ENCODE measurements at places on chromosomes 13 and 19.

DNA sequence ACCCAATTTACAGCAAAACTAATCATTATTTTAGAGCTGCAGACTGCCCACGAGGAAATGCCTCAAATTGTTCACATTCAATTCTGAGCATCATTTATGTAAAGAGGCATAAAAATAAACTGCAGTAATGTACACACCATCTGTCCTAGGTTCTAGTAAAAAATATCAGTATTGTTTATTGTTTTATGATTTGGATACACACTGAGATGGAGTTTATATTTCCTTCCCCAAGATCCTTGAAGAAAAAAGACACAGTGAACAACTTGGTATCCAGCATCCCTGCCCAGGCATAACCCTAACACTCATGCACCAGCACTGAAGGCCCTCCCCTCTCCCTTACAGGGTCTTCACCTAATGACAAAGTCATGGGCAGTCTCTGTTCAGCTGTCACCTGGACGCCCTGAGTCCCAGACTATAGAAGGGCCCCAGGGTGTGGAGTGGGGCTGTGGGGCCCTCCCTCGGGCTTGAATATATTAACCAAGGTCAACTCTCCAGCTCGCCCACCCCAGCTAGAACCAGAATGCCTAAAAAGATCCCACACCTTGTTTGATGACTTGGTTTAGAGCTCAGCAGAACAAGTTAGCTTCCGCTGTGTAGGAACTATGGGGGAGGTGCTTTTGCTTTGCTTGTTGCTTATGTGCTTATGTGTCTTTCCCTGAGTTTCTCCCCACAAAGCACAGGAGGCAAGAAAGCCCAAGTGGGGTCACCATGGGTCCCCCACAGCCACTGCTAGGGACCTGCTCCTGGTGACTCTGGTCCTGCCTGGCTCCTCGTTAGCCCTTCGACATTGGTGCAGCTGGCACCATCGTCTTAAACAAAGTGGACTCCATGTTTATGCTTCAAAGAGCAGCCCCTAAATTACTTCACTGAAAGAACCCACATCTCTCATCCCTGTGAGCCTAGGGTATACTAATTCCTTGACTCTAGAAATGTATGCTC lies 111.1 kb downstream of the COL4A1 start:
- DNase-seq: no peak

DNA sequence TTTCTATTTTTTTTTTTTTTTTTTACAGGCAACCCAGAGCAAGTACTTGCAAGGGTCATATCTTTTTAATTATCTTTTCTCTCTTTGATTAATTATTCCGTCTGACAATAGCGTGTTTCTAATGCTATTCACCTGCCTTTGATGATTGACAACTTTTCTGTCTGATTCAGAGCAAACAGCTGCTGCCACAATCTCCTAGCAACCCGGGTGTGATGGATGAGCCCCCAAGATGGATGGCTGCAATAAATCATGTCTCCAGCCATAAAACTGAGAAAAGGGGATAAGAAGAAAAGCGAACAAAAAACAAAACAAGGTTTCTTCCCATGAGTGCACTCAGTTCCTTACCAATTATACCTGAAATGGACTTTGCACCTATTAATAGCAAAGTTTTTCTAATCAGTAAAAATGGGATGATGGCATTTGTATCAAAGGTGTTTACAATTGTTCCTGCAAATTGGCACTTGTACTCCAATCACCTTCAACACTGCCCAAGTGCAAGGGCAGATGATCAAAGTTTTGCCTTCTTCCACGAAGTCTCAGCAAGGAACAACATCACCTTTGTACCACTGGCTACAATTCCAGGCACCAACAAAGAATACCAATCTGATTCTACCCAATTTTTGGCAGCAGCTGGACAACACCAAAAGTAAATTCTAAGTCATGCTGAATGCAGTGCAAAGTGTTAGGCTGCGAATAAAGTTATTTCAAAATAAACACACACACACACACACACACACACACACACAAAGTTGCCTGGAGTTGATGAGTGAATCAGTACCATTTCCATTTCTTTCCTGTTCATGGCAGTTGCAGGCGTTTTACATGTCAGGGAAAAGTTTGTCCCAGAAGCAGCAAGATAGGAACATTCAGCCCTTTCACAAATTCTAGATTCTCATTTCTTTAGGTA lies 12.0 kb downstream of the TSHZ3 start:
- DNase-seq: no peak

GRCh38 chr19:5222821-5223321 lies 117.7 kb downstream of the PTPRS start:
- DNase-seq: no peak

- no peak for DNase-seq
Measured at GRCh38 chr13:23504180-23504579, 66.0 kb upstream of the TNFRSF19 start.

GRCh38 chr13:53351021-53351420 lies 322.4 kb downstream of the OLFM4 start:
- no peak for DNase-seq

DNA sequence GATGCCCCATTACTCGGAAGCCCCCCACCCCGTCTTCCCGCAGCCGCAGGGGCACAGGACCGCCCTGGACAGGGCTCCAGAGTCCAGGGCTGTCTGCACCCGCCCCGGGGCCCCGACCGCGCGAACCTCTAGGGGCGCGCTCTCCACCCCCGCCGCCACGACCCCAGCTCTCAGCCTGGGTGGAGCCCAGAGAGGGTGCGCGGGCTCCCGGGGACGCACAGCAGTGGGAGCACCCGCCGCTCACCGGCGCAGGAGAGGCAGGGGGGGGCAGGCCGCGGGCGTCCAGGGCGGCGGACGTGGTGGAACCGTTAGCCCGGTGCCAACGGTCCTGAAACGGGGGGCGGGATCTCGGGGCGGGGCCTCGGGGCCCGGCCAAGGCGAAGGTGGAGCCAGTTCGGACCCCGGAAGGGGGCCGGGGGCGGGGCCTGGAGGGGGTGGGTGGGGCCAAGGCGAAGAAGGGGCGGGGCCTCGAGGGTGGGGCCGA lies at the start of gene ATP8B3:
Gene ATP8B3 (minus strand): TSS at position 335 of the 484 bp plus-strand sequence. CDS start 540 bp downstream, outside the sequence.
- peak; percentile 100 for DNase-seq

DNA sequence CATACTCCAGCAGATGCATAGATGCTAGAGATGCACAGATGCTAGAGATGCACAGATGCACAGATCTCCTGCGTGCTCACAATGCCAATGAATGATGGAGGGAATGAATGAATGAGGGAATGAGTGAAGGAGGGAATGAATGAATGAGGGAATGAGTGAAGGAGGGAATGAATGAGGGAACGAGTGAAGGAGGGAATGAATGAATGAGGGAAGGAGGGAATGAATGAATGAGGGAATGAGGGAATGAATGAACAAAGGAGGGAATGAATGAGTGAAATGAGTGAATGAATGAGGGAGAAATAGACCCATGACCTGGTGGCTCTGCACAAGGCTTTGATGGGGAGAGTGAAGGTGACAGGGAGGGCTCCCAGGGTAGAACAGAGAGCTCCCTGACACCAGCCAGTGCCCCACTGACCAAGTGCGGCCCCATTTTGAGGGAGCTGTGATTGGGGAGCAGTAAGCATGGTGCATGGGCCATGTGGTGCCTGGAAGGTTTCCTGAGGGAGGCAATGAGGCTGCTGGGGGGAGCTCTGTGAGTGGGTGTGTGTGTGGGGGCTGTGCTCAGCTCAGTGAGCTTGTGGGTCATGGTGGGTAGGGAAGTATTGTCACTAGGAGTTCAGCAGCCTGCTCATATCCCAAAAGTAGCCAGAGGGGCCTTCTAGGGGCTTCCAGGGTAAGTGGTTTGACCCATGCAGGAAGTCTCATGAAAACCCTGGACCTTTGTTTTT lies 12.7 kb downstream of the SLC27A1 start:
- DNase-seq: no peak

GRCh38 chr13:51396352-51396751 lies 56.5 kb downstream of the INTS6 start:
- DNase-seq: no peak

- DNase-seq: no peak
Measured at GRCh38 chr13:61362522-61362921, 53.1 kb downstream of the PCDH20 start.

DNA sequence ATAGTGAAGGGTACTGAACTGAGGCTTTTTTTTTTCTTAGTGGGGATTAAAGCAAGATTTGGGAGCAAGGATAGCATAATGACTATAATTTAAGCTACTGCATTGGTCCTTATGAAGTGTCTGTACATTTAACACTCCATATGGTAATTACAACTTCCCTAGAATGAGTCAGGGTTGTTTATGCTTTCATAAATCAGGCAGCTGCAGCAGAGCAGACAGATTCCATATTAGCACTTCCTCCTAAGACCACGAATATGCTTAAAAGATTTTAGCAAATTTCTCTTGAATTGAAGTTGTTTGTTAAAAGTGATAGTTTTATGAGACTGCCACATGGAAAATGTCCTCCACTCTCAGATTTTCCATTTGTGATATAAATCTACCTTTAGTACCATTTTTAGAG lies 401.1 kb upstream of the SPRY2 start:
- no peak for DNase-seq

- no peak for DNase-seq
Measured at GRCh38 chr19:49196527-49197240, 39.1 kb downstream of the TRPM4 start.
